NCI-H524 treated with DMSO at 0.1 percent for 48 hours (cell line): ENCODE measurements at places on chromosomes 12 and 14.

- no peak for DNase-seq
These were observed 266.8 kb upstream of the CLEC14A start for GRCh38 chr14:38522724-38523123.

DNA sequence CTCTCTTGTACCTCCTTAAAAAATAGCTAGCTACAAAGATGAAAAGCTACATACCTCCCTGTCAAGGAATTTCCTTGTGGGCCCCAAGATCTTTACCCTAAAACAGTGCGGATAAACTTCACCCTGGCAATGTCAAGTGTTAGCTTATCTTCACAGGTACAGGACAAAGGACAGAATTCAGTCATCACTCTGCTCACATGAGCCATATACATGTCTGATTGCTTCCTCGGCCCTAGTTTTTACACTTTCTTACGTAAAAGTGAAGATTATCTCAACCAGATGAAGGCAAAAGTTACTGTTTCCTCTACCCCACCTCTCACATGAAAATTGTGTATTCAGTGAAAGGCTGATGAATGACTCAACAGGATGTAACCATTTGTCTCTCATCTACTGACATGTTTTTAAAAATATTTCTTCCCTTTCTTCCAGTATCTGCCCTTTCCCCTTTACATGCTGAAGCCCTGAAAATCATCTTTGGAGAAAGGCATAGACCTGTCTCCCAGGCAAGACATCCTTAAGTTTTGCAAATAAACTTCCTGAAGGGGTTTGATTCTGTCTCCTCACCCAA, 890.1 kb downstream of the GALC start:
- DNase-seq: no peak

DNA sequence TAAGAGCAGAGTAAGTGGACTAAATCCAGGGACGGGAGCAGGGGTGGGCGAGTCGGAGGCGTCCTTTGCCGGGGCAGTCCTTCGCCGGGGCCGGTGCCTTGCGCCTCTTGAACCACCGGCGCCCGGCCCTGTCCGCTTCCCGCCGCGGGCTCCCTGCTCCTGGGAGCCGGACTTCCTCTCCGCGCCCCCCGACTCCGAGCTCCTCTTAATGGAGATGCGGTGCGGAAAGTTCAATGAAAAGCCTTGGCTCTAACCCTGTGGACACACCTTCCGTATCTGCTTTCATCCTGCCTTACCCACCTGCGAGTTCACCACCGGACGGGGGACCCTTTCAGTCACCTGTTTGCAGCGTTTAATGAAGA, 412 bp downstream of the FGFR1OP2 start:
- DNase-seq: no peak

GRCh38 chr12:21301-22189, 45.0 kb upstream of the IQSEC3 start:
- DNase-seq: no peak

GRCh38 chr12:4037747-4038312, 164.6 kb upstream of the PARP11 start:
- peak; percentile 21 for DNase-seq

- no peak for DNase-seq
These were observed 15.2 kb downstream of the RILPL2 start for GRCh38 chr12:123421314-123421713.

GRCh38 chr12:22808860-22809259, 183.9 kb downstream of the ETNK1 start:
- DNase-seq: no peak

- no peak for DNase-seq
These were observed 2.9 kb upstream of the CACNA1C start for GRCh38 chr12:2049604-2050540.

GRCh38 chr14:34368971-34369647, 92.9 kb downstream of the SPTSSA start:
- DNase-seq: no peak

DNA sequence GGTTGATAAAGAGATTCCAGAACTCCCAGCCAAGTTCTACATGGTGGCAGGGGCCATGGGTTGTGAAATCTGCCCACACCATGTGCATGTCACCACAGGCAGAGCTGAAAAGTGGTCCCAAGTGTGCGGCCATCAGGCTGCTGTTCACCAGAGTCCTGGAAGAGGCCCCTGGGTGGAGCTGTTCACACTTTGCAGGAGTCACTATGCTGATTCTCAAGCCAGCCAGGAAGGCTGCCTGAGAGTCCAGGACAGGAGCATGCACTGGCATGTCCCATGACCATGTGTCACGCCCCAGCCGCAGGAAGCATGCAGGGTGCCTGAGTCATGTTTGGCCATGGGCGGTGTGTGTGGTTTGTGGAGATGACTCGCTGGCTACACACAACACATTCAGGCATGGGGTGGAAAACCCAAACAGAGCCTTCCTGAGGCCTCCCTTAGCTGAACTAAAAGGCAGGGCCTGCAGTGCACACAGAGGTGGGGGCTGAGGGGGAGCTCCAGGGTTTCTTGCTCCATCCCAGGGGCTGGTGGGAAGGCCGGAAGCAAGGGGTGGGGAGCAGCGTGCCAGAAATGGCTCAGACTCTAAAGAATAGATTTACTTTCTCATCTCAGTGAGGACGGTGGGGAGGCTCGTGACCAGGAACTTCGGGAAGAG, 19.4 kb downstream of the ABCB9 start:
- no peak for DNase-seq

DNA sequence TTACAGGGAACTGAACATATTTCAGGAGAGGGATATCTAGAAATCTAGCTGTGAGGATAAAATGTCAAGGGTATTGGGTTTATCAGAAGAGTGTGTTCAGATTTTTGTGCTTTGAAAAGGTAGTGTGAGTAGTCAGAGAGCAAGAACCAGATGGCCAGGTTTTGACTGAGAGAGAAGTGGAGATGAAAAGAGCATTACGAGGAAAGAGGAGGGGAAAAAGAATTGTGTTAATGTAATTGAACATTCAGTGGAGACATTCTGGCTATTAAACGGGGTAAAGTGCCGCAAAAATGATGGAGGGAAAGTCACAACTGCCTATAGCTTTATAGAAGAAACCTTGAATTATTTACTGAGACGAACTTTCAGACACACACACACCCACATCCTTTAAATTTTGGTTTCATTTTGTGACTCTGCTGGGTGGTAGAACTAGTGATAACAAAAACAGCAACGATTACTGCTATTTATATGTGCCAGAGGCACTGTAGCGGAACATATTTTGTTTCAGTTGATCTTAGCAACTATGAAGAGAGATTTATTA, 213.6 kb downstream of the ERC1 start:
- peak; percentile 23 for DNase-seq

- no peak for DNase-seq
These were observed 219.6 kb downstream of the CCDC91 start for GRCh38 chr12:28409892-28410291.

- no peak for DNase-seq
These were observed 23.5 kb downstream of the FAM222A start for GRCh38 chr12:109737126-109737525.

- DNase-seq: no peak
These were observed 287.7 kb downstream of the BMP4 start for GRCh38 chr14:53668897-53669296.

- DNase-seq: no peak
These were observed 3.3 kb downstream of the FBXL14 start for GRCh38 chr12:1591034-1591433.
